ENCODE measurements at places on chromosomes 3 and 15. TPM values are rescaled to one million over a fixed set of nuclear protein-coding genes. Genes with fewer than 3 reads are reported as not detected.

Gene CHAC1
- total RNA-seq = 31.1 TPM

Gene ZBED2
- total RNA-seq = 418 TPM

Gene MEIS2
- not detected for total RNA-seq

Gene PRKCD
- 22.0 TPM for total RNA-seq

Gene LRTM1
- total RNA-seq = not detected

Gene ARHGAP31
- total RNA-seq = 9.2 TPM

Gene TRPM1
- total RNA-seq = not detected

Gene SOX14
- not detected for total RNA-seq

Gene IL20RB
- 1.1 TPM for total RNA-seq

Gene EXD1
- total RNA-seq = not detected

Gene CA12
- 0.46 TPM for total RNA-seq

Gene ABHD17C
- total RNA-seq = 5.8 TPM

Gene CRYGS
- total RNA-seq = 1.6 TPM

Gene TMCO5A
- total RNA-seq = not detected

Gene SLC6A1
- not detected for total RNA-seq

Gene ISLR
- total RNA-seq = not detected

Gene TRIM42
- not detected for total RNA-seq

Gene GOLGA8N
- total RNA-seq = 2.4 TPM

Gene IL5RA
- 0.28 TPM for total RNA-seq

Gene NR1I2
- 0.27 TPM for total RNA-seq

Gene RTP4
- 2.0 TPM for total RNA-seq

Gene RASL12
- total RNA-seq = not detected

Gene CLSTN2
- total RNA-seq = not detected

Gene P2RY14
- total RNA-seq = 0.16 TPM

Gene ARRDC4
- 1.1 TPM for total RNA-seq

Gene TRAIP
- 25.1 TPM for total RNA-seq

Gene GOLGA8G
- not detected for total RNA-seq

Gene RPP14
- total RNA-seq = 16.4 TPM

Gene CDHR4
- total RNA-seq = 0.32 TPM

Gene BMF
- 7.6 TPM for total RNA-seq

Gene SLC51B
- total RNA-seq = not detected

Gene GOLGA6L4
- total RNA-seq = 1.8 TPM

Gene SNURF
- total RNA-seq = 2.5 TPM

Gene PLA2G4F
- total RNA-seq = not detected

Gene TMEM108
- total RNA-seq = not detected

Gene GLDN
- not detected for total RNA-seq

Gene GRAMD1C
- total RNA-seq = 0.97 TPM

Gene C3orf49
- total RNA-seq = not detected

Gene LRRK1
- 0.35 TPM for total RNA-seq

Gene PRSS50
- not detected for total RNA-seq

Gene KLHL40
- not detected for total RNA-seq

Gene ASB14
- not detected for total RNA-seq

Gene GOLGA6A
- not detected for total RNA-seq

Gene ETV5
- 1.4 TPM for total RNA-seq

Gene STAC
- total RNA-seq = 0.26 TPM

Gene CADM2
- 0.05 TPM for total RNA-seq

Gene CACNA1D
- total RNA-seq = 0.33 TPM

Gene CD96
- total RNA-seq = 38.3 TPM

Gene CBLB
- 163 TPM for total RNA-seq

Gene TGM5
- not detected for total RNA-seq

Gene MUC20
- 0.30 TPM for total RNA-seq

Gene ITPKA
- 2.5 TPM for total RNA-seq

Gene NDN
- 1.9 TPM for total RNA-seq

Gene CLEC3B
- not detected for total RNA-seq

Gene C15orf61
- total RNA-seq = 5.0 TPM

Gene KBTBD8
- 9.2 TPM for total RNA-seq

Gene CCDC71
- total RNA-seq = 22.2 TPM

Gene AGBL1
- total RNA-seq = 0.04 TPM

Gene CRABP1
- total RNA-seq = 0.96 TPM

All from activated CD4-positive, alpha-beta T cell treated with anti-CD3 and anti-CD28 coated beads for 36 hours (primary cell).